B cell (primary cell): ENCODE measurements at places on chromosomes 7 and 10. TPM values are rescaled to one million over a fixed set of nuclear protein-coding genes. Genes with fewer than 3 reads are reported as not detected.

DNA sequence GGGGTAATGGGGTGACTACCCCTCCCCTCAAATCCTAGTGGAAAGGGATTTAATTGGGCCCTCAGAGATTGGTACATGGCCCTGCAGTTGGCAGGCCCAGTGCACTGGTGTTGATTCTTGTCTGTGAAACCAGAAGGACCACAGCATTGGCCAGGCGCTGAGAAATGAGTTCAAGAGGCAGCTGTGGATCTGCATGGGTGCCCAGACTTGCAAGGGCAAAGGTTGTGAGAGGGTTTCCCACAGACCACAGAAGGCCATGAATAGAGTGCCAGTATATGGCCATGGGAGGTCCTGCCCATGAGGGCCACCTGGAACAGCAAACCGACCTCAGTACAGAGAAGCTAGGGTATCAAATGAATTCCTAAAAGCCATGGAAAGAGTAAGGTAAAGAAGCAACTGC, 32.9 kb downstream of the TMEM168 start:
- no peak for DNase-seq

DNA sequence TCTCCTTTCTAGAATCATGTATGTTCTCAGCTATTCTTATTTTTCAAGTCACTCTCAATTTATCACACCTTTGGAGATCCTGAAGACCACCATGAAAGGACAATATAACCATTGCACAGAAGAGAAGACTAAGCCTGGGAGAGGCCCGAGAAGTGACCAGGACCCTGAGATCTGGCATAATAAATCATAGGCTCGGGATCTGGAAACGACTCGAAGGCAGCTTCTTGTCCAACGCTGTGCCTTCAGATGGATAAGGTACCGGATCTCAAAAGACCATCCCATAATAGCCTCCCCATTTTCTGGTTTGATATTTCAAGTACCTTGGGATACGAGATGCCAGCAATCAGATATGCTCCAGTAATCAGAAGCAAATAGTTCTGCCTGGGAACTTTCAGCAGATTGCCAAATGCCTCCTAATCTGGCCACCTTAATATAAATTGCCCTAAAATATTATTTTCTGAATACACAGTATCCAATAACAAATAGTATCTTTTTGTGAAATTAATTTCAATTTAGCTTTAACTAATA, 179.2 kb upstream of the ZMIZ1 start:
- DNase-seq: no peak

SYT15 gene
- total RNA-seq: 0.94 and 1.1 TPM in 2 replicates

AS3MT gene
- total RNA-seq: not detected in 2 replicates

- no peak for DNase-seq
Measured at GRCh38 chr7:84624527-84624926, 429.9 kb upstream of the SEMA3A start.

SLC18A3 gene
- not detected in 2 replicates for total RNA-seq

OPN4 gene
- total RNA-seq: not detected in 2 replicates

DNA sequence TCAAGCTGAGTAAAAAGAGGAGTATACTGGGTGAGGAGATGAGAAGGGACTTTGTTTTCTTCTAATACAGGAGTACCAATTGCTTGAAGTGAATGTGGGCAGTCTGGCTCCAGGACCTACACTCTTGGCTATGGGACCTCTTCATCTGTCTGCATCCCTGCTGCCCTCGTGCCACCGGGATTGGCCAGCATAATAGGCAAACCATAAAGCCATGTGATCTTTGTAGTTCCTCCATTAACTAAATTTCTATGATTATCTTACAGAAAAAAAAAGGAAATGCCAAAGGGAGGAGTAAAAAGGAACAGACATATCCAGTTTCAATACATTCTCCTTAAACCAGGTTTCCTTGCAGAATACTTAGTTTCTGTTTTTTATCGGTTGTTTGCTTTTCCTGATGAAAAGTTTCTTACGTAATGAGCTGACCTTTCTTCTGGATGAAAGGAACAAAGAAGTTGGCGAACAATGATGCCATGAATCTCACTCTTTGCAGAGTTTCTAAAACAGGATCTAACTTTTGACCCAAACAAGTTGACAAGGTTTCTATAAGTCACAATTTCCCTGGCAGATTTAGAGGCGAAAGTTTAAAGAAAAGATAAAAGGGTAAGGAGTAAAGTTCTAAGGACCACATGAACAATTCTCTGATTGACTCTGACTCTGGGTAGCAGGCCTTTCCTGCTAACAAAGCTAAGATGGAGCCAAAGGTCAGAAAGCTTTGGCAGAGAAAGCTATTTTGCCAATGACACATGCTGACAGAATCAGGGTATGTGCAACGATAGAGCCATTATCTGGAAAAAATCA, 54.1 kb downstream of the LAMB1 start:
- DNase-seq: no peak

DNA sequence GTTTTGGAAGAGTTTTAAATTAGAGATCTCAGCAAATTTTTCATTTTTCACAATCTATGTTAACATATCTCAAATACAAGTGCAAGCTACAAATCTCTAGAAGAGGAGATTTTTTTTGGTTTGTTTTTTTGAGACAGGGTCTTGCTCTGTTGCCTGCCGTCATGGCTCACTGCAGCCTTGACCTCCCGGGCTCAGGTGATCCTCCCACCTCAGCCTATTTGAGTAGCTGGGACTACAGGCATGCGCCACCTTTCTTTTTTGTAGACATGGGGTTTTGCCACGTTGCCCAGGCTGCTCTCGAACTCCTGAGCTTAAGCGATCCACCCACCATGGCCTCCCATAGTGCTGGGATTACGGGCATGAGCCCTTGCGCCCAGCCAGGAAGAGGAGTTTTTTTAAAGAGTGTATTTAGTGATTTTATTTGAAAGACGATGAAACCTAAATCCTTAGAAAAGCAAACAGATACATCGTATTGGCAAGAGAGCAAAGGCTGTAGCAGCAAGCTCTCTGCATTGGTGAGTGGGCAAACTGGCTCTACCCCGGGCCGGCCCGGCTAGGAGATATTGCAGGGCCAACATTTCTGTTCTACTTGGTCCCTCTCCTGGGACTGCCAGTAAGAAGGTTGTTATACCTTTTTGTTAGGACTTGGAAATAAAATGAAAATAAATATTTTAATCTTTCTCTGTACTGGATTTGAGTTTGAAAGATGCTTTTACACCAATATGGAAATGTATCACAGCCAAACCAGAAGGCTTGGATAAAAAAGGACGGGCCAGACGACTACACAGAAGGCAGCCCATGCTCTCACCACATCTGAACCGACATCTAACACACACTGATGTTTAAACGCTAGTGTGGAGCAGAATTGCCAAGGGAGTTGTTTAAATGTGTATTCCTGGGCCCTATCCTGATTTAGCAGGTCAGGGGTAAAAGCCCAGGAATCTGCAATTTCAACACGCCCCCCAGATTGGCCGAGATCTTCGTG, 49.6 kb upstream of the RHEB start:
- no peak for DNase-seq

CHAT gene
- not detected in 2 replicates for total RNA-seq

GRCh38 chr7:70770154-70770553, 361.8 kb upstream of the GALNT17 start:
- DNase-seq: no peak

TCAF2 gene
- 15.9 and 16.0 TPM in 2 replicates for total RNA-seq

DNA sequence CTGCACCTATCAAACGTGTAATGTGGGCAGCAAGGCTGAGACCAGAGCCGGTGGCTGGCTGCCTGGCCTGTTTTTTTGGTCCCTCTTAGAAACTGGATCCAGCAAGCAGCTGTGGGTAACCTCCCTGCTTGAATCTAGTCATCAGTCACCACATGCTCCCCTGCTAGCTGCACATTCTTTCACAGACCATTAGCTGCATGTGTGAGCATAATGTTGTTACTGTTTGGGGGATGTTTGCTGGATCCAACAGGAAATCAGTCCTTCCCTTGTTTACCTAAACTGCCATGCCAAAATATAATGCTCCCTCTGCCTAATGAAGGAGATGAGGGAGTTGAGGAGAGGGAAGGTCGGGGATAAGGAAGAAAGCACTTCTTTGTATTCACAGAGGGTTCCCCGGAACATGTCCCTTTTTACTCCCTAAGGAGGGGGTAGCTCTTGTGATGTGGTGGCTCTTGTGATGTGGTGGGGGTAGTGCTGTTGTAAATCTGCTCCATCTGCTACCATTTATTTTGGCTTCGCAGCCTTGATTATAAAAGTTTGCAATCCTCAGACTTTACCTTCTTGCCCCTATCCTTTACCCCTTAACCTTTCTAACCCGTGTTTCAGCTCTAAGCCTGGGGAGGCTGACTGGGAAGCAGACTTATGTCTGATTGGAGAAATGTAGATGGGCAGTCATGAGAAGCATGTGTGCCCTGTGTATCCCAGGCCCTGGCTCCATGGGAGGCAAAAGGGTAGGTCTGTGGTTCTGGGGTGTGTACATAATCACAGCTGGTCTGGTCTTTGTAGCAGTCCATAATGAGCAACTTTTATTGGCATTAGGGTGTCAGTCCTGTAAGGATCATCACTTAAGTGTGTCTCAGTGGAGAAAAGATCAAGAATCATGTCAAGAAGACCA, 20.8 kb downstream of the LOXL4 start:
- DNase-seq: no peak

- DNase-seq: no peak
Measured at GRCh38 chr10:22170582-22170981, 47.2 kb downstream of the EBLN1 start.

GRCh38 chr7:40796723-40797122, 661.9 kb downstream of the SUGCT start:
- no peak for DNase-seq

DNA sequence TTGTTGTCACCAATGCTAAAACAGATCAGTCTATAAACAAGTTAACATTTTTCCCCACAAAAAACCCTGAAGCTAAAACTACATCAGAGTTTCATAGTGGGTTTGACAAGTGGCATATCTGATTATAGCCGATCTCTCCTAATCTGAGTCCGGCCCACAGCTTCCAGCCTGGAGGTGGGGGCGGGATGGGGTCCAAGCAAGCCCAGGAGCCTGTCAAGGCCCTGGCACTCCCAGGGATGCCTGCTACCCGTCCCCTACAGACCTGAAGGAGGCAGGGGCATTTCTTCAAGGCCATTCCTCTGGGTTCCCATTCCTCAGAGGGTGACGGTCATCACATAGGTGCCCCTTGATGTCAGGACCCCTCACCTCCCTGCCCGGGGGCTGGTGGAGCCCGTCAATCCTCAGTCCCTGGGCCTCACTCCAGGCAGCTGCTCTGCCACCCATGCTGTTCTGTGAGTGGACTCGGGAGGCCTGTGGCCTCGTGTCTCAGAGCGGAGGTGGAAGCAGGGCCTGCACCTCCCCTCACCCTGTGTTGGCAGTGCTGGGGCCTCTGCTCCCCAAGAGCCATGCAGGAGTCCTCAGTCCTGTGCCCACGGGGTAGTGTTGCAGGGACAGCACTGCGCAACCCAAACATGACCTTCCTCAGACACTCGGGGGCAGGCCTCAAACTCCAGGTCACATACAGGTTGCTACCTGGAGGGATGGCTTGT, 8.8 kb downstream of the DPYSL4 start:
- DNase-seq: no peak

GRCh38 chr10:23096802-23097549, 1.6 kb downstream of the MSRB2 start:
- DNase-seq: no peak

DNA sequence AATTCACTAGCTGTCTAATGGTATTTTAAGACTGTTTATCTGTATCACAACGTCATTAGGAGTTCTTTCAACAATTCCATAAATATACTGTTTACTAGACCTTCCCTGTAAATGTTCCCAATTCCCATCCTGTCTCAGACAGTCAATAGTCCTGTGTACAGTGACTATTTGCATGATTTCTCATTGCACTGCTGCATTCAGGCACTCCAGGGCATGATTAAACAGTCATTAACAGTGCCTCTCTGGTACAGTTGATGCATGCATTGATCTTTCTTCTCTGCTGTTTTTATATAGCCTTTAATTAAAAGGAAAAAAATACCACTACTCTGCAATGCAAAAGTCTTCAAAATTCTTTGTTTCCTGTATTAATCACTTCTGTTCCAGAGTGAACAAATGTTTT, 51.5 kb upstream of the MTURN start:
- DNase-seq: no peak

- DNase-seq: no peak
Measured at GRCh38 chr10:85012305-85012704, 683.9 kb downstream of the CCSER2 start.

GRCh38 chr7:88357294-88357693, 50.6 kb upstream of the STEAP4 start:
- DNase-seq: no peak

- no peak for DNase-seq
Measured at GRCh38 chr7:136133551-136133950, 156.4 kb upstream of the MTPN start.

IKZF1 gene
- 254 and 261 TPM in 2 replicates for total RNA-seq

- DNase-seq: peak; percentile 25
Measured at GRCh38 chr10:110002801-110003523, 4.8 kb upstream of the ADD3 start.

VGF gene
- total RNA-seq: 0.12 and 0.17 TPM in 2 replicates

DNA sequence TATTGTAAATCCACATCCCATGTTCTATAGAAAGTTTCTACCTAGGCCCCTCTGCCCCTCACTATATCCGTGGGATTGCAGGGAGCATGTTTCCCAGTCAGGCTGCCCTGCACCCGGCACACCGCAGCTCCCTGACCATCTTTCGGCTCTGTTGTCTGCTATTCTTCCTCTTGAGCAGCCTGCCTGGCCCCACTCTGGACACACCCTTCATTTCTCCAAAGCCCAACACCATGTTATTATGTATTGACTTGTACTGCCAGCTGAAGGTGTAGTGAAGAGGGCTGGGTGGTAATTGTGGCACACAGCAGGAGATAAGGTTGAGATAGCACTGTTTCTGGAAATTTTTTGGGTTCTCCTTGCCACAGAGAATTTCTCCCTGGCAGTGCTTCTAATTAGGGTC, 9.8 kb downstream of the LRMDA start:
- DNase-seq: no peak

ZNF239 gene
- total RNA-seq: 5.9 and 7.6 TPM in 2 replicates

DNA sequence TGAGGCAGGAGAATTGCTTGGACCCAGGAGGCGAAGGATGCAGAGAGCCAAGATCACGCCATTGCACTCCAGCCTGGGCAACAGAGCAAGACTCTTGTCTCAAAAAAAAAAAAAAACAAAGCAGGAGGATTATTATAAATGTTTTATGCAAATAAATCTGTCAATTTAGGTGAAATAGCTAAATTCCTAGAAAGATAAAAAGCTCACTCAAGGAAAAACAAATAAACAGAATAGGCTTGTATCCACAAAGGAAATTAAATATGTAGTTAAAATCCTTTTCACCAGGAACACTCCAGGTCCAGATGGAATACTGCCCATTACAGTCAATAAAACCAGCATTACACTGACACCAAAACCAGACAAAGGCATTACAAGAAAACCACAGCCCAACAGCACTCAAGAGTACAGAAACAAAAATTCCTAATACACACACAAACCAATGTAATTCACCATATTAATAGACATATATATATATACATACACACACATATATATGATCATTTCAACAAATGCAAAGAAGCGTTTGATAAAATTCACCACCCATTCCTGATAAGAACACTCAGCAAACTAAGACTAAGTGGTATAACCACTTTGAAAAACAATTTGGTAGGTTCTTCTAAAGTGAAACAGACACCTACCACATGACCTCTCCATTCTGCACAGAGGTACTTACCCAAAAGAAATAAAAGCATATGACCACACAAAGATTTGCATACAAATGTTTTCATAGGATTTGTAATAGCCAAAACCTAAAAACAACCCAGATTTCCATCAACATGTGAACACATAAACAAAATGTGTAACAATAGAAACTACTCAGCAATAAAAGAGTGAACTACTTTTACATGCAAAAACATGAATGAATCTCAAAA, 38.8 kb downstream of the ABI1 start:
- DNase-seq: no peak
